Stimulated activated CD4-positive, alpha-beta T cell treated with anti-CD3 and anti-CD28 coated beads, Interleukin-2, amount 100 ng/mL, for 24 hours (primary cell): ENCODE measurements at places on chromosomes 16 and 17.
A peak's percentile ranks its signal among the peaks of the same experiment; 100 is the strongest.

- no peak for DNase-seq
These were observed 305.6 kb downstream of the CPPED1 start for GRCh38 chr16:12498077-12498476.

DNA sequence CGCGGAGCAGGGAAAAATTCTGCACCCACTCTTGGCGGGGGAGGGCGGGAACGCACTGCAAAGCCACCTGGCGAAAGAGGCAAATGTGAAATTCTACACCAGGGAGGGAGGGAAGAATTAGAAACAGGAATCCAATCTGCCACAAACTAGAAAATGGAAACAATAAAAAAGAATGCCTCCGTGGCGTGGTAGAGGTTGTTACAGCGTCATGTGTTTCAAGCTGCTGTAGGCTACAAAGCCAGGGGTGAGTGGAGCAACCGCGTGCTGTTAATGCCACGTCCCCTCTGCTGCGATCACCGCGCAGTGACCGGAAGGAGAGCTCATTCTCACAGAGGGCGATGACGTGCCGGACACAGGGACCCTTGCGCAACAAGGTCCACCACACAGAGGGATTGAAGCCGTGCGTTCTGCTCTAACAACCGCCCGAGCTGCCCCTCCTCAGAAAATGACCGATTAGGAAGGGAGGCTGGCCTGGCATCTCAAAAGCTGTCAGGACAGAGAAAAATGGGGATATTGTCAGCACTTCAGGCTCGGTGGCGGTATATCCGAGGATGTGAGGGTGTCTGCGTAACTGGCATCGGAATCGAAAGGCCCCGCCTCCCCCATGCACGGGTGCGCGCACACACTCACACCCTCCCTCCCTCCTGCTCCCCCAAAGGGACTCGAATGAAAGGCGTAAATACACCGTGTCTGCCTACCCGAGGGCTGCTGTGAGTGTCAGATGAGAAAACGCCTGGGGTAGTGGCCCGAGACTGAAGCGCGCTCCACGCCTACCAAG lies 70.8 kb upstream of the TNRC6C start:
- DNase-seq = peak; percentile 65

GRCh38 chr16:80144191-80144590 lies 396.6 kb upstream of the DYNLRB2 start:
- no peak for DNase-seq

DNA sequence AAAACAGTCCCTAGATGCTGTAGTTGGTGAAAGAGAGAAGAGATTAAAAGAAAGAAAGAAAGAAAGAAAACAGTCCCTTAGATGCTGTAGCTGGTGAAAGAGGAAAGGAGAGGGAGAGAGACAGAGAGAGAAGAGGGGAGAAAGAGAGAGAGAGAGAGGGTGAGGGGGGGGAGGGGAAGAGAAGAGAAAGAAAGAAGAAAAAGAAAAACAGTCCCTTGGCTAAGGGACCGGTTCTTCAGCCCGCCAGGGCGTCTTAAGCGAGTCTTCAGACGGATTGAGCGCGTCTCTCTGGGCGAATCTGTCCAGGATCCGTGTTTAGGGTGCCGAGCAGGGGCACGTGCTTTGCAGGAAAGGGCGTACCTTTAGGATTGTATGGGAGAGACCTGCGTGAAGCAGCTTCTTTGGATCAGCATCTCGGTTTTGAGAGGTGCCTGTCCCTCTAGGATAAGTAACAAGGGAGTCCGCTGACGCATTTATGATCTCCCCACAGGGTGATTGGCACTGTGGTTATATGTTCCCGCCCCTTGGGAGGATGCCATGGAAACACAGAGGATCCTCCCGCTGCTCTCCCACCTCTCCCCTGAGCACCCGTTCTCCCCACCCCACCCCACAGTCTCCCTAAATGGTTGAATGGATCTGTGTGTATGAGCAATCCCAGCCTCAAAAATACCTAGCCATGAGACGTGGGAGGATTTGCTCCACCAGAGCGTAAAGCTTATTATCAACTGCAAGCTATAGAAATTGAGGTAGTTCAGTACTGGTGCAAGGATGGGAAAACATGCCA lies 16.7 kb downstream of the GNGT2 start:
- DNase-seq = no peak

DNA sequence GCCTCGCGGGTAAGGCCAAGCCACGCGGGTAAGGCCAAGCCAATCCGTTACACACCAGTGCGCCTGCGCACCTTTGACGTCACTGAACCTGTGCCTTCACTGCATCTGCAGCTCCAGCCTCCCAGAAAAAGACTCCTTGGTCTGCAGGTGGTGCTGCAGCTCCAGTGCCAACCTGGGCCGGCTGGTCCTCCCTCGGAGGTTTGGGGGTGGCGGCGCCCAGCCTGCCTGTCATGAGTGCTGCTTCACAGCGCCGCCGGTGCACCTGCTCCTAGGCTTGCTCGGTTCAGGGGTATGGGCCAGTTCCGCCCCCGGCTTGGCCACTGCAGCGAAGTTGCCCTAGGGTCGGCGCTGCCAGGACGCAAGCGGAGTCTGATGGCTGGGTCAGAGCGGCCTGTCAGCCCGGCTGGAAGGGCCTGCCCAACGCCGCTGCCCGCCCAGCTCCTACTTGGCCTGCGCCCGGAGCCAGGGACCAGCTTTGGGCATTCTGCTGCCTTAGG lies 146.6 kb downstream of the USP22 start:
- DNase-seq = peak; percentile 50

GRCh38 chr17:6455321-6455705 lies 11.1 kb downstream of the PIMREG start:
- DNase-seq = peak; percentile 46

- no peak for DNase-seq
These were observed 234.6 kb downstream of the MSI2 start for GRCh38 chr17:57490890-57491289.

DNA sequence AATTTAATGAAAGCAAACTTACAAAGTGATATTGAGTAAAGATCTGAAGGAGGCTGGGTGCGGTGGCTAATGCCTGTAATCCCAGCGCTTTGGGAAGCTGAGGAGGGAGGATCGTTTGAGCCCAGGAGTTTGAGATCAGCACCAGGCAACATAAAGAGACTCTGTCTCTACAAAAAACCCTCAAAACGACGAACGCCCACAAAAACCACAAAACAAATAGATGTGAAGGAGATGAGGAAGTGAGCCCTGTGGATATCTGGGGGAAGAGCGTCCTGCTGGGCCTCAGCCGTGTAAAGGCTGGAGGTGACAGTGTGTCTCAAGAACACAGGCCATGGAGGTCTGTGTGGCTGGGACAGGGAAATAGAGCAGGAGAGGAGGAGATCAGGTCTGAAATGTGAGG lies 68.8 kb downstream of the ITFG1 start:
- DNase-seq = no peak

DNA sequence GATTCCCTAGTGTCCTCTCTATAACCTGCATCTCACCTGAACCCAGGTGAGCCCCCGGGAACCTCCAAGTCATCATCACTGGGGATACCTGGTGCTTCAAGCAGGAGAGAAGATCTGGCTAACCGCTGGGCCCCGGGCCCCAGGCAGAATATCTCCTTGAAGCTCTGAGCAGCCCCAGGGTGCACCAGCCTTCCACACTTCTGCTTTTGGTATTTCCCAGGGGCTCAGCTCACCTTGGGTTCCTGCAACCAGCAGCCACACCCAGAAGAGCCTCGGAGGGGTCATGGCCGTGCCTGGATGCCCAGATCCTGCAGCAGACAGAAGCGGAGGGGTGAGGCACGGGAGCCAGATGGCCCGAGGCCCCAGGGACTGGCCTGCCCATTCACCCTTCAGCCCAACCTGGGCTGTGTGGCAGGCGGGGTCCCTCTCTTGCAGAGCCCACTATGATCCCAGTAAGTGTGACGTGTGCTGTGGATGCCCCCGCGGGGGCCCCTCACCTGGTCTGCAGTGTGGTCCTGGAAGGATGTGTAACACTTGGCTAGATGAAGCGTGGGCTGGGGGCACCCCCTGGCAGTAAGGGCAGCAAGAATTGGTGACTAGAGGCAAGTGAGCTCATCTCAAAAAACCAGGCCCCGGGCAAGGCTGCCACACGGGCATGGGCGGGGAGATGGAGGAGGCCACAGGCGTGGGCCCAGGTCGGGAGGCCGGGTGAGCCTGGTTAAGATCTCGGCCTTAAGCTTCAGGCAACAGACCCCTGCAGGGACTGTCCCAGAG lies 2.6 kb downstream of the LGALS3BP start:
- no peak for DNase-seq

DNA sequence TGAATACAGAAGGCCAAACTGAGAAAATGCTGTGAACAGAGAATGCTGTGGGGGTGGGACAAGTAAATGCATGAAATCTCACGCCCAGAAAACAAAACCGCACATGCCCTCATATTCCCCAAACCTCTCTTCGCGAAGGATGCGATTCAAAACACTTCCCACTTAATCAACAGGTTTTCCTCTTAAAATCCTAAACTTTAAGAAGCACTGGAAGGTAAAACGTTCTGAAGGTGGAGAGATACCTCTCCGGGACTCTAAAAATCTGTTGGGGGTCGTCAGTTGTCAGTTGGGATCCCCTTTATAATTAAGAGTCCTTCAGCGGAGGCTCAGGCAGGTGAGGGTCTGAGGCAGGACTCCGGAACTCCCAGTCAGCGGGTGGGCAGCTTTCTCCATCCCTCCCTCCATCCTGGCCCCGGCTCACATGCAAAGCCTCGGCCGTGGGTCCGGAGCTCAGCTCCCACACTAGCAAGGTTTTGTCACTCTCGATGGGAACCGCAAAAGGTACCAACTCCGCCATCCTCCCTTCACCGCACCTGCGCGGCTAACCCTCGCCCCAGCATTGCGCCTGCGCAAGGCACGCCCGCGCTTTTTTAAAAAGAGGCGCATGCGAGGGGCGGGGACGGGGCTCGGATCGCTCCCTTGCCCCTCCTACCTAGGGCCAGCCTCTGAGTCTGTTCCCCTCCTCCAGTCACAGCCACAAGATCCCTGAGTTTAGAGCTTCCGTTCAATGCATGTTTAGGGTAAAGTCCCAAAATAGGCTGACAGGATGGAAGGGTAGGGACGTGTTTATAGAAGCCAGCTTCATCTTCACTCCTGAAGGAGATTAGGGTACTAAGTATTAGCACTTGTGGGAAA lies at the start of gene RDM1:
Gene RDM1, minus strand, starts transcription at position 563 of the 855 bp plus-strand sequence. Its CDS starts 46 bp downstream, at position 517.
- peak; percentile 93 for DNase-seq

GRCh38 chr17:8832711-8833352 lies 33.7 kb upstream of the MFSD6L start:
- DNase-seq = peak; percentile 46
